ENCODE measurements at places on chromosomes 3 and 15.

DNA sequence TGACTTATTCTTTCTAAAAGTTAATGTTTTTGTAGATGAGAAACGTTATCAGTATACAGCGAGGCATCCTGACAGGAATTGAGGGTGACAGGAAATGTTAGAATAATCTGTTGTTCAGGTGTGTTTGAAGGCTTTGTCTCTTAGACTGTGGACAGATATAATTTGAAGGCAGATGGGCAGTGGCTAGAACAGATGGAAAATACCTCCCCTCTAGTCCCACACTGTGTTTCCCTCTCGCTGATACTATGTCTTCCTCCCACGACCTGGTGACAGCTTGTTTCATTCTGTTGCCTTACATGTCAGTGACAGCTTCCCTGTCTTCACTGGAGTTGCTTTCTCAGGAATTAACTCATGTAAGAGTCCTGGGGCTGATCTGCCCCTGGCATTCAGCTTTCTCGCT, 125.3 kb downstream of the MYRIP start:
- DNase-seq, result no peak

- DNase-seq, result no peak
Observed at GRCh38 chr15:92611995-92612745, 43.4 kb downstream of the FAM174B start.

GRCh38 chr3:188788621-188789081, 383.1 kb upstream of the TPRG1 start:
- DNase-seq, result peak; percentile 81

- peak; percentile 48 for DNase-seq
Observed at GRCh38 chr15:74302821-74303359, 64.6 kb downstream of the CYP11A1 start.

DNA sequence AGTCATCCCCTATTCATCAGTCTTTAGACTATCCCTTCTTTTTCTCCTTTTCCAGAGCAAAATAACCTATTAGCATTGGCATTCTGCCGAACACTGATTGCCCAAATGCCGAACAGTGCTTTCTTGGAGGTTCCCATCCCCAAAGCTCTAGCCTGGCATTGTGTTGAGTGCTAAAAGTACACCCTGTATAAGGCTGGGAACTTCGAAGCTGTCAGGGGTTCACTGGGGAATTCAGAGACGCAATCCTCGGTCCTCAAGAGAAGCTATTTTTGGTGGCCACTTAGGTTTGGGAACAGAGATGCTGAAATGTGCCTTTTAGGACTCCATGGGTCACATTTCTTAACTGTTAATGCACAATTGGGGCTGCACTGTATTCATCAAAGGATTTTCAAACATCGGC, 8.4 kb downstream of the FRMD5 start:
- no peak for DNase-seq

GRCh38 chr3:170709046-170709445, 123.2 kb upstream of the SLC7A14 start:
- no peak for DNase-seq

DNA sequence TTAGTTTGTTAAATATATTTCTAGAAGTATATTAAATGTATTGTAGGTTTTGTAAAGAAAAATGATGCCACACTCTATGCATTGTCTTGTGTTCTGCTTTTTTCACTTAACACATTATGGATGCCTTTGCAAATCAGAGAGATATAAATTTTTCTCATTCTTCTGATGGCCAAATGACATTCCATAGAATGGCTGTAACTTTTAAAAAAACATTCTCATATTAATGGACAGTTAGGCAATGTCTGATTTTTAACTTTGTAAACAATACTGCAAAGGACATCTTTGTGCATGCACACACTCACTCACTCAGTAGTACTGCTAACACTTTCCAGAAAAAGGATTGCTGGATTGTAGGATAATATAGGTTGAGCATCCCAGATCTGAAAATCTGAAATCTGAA, 195.9 kb downstream of the ITPR1 start:
- no peak for DNase-seq

GRCh38 chr3:5213574-5213966, 26.1 kb downstream of the EDEM1 start:
- DNase-seq, result no peak

DNA sequence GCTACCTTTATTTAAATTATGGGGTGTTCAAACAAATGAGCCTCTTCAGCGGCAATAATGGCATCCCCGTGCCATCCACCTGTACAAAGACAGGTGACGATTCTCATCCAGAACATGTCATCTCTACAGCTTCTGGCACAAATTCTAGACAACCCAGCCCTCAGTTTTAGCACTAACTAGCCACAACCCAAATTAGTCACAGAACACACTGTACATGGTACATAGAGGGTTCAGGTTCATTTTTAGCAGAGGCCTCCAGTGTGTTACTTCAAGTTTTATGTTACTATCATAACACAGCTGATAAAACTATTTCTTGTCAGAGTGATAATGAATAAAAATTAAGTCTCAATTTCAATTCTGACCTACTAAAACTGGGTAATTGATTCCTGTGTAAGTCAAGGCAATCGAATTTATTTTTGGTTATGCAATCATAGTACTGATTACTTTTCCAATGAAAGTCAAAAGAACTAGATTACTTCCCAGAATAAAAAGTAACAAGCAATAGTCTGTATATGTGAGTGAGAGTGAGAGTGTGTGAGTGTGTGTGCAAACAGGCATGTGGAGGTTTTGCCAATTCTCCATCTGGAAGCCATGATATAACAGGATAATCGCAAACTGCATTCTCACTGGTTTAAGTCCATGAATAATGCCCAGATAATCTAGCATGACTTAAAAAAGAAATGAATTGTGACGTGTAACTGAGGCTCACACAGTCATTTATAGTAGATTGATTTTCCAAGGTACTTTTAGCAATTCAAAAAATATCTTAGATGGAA, 37.4 kb downstream of the SHQ1 start:
- no peak for DNase-seq

- no peak for DNase-seq
Observed at GRCh38 chr3:44762170-44762677, 630 bp downstream of the KIF15 start.

GRCh38 chr3:71693641-71694040, 31.6 kb downstream of the EIF4E3 start:
- no peak for DNase-seq

GRCh38 chr15:96268442-96269204, 61.9 kb upstream of the NR2F2 start:
- no peak for DNase-seq

- DNase-seq, result no peak
Observed at GRCh38 chr3:47377186-47377585, 3.6 kb upstream of the PTPN23 start.

- DNase-seq, result no peak
Observed at GRCh38 chr3:150035910-150036612, 65.4 kb upstream of the PFN2 start.

DNA sequence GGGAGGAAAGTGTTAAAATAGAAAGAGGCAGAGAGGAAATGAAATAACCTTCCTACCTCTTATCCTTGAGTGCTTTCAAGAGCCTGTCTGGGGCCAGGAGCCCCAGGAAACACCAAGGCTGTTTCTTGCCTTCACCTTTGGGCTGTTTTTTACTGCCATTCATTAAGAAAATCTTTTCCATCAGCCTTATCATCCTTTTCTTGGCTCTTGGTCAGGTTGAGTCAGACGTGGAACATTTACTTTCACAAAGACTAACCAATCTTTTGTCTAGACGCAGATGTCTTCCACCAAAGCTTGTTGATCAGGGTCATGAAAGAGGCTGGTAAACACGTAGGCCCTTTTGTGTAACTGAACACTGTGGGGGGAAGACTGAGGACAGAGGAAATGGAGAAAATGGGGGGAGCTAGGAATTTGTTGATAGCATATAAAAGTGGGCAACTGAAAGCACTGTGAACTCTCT, 151.0 kb upstream of the THBS1 start:
- DNase-seq, result no peak

DNA sequence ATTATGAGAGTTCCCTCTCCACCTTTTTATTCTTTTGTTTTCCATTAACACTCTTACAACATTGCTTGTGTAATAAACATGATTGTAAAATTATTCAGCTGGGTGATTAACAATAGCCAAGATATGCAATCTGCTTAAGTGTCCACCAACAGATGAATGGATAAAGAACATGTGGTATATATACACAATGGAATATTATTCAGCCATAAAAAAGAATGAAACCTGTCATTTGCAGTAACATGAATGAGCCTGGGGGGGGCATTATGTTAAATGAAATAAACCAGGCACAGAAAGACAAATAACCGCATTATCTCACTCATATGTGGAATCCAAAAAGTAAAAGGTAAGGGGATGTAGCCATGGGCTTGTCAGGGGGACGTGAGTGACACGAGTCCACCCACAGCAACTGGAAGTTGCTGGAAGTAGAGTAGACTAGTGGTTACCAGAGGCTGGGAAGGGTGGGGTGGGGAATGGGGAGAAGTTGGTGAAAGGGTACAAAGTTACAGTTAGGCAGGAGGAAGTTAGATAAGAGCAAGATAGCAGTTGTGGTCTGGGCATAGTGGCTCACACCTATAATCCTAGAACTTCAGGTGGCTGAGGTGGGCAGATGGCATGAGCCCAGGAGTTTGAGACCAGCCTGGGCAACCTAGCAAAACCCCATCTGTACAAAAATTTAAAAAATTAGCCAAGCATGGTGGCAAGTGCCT, 28.7 kb upstream of the CD47 start:
- no peak for DNase-seq
